ENCODE measurements at places on chromosomes 1 and 21.

- no peaks in the 10 kb centered on the region for H3K36me3 ChIP-seq
- no peaks in the 10 kb centered on the region for H3K27me3 ChIP-seq
- H3K4me3 ChIP-seq: no peak overlapping the region
- no peaks in the 10 kb centered on the region for H3K4me1 ChIP-seq
Measured at GRCh38 chr1:79737193-79737592, 730.7 kb upstream of the ADGRL4 start.

GRCh38 chr21:44506279-44507255 lies 33.4 kb downstream of the KRTAP10-1 start:
- H3K4me3 ChIP-seq: no peak overlapping the region
- H3K36me3 ChIP-seq: peaks cover 6% of the 10 kb centered on the region
- no peak overlapping the region for H3K27ac ChIP-seq
- H3K4me1 ChIP-seq: peaks cover 4% of the 10 kb centered on the region
- no peaks in the 10 kb centered on the region for H3K27me3 ChIP-seq

DNA sequence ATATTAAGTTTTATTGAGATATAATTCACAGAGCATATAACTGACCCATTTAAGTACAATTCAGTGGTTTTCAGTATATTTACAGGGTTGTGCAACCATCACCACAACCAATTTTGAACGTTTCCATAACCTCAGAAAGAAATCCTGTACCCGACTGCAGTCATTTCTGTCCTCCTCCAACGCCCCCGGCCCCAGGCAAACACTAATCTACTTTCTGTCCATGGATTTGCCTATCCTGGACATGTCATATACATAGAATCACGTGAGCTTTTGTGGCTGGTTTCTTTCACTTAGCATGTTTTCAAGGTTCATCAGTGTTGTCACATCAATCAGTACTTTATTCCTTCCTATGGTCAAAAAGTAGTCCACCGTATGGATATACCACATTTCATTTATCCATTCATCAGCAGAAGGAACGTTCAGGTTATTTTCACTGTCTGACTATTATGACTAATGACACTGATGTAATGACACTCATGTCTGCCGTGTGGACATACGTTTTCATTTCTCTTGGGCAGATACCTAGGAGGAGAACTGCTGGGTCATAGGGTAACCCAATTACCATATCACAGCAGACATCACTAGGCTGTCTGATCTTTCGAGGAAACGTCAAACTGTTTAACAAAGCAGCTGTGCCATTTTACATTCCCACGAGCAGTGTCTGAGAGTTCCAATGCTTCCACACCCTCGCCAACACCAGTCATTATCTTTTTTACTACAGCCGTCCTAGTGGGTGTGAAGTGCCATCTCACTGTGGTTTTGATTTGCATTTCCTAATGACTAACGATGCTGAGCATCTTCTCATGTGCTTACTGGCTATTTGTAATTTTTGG lies 30.8 kb downstream of the MRPL37 start:
- peaks cover 74% of the 10 kb centered on the region for H3K36me3 ChIP-seq
- DNase-seq: no peak
- H3K27me3 ChIP-seq: no peaks in the 10 kb centered on the region
- no peak overlapping the region for H3K4me3 ChIP-seq

GRCh38 chr21:33640697-33641351 lies 717 bp downstream of the CRYZL1 start:
- H3K4me1 ChIP-seq: no peaks in the 10 kb centered on the region
- DNase-seq: no peak
- no peaks in the 10 kb centered on the region for H3K27me3 ChIP-seq
- peak overlapping the region; percentile 86 for H3K4me3 ChIP-seq

DNA sequence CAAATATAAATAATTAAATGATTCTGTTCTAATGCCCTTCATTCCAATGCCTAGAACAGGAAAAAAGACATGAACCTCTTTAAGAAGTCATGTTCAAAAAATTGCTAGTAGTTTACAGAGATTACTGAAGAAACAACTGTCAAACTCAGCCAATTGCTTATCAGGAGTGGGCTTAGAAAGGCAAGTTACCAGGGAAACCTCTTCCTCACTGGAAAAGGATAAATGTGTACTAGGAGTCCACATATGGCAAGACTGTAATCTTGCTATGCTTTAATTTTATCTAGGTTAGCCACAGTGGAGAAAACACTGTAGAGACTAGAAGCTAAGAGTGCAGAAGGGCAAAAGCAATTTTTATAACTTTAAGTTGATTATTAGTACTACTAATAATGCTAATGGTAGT lies 42.1 kb upstream of the DEPDC1 start:
- H3K27ac ChIP-seq: no peak overlapping the region
- no peaks in the 10 kb centered on the region for H3K36me3 ChIP-seq
- no peak for DNase-seq
- H3K4me1 ChIP-seq: no peaks in the 10 kb centered on the region
- H3K4me3 ChIP-seq: no peak overlapping the region

- peaks cover 13% of the 10 kb centered on the region for H3K36me3 ChIP-seq
- no peaks in the 10 kb centered on the region for H3K27me3 ChIP-seq
- no peak overlapping the region for H3K4me3 ChIP-seq
- no peak overlapping the region for H3K27ac ChIP-seq
Measured at GRCh38 chr1:25505656-25506385, 37.6 kb upstream of the LDLRAP1 start.

DNA sequence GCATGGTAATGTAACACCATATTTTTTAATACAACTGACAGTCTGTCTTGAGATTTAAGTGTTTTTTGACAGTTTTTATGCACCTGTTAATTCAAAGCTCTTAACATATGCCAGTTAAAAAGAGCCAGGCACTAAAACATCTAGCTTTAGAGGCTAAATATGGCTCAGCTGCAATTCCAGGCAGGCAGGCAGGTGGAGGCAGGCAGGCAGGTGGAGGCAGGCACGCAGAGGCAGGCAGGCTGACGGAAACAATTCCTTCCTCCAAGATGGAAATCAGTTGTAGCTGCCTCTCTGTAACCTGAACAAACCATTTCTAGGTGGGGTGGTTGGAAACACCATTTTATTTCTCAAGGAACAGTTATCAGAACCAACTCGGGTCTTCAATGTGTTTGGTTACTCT lies 51.2 kb downstream of the GORAB start:
- no peaks in the 10 kb centered on the region for H3K27me3 ChIP-seq
- no peak overlapping the region for H3K27ac ChIP-seq
- no peak for DNase-seq
- H3K4me3 ChIP-seq: no peak overlapping the region
- peaks cover 9% of the 10 kb centered on the region for H3K4me1 ChIP-seq
- H3K36me3 ChIP-seq: no peaks in the 10 kb centered on the region

DNA sequence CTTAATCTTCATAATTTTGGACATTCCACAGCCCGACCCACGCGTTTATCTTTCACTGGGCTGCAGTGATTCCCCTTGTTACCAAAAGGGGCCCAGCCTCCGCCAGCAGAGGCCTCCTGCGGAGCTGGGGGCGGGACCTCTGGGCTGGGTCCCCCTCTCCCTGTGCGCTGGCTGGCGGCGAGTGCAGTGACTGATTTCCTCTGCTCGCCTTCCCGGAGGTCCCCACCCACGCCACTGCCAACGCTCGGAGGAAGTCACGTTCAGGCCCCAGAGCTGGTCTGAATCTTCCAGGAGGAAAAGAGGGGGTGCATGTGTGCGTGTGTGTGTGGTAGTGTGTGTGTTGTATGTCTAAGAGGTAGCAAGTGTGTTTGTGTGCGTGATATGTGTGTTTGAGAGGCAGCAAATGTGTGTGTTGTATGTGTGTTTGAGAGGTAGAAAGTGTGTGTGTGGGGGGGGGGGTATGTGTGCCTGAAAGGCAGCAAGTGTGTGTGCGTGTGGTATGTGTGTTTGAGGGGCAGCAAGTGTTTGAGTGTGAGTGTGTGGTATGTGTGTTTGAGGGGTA lies 35.0 kb upstream of the JAK1 start:
- no peak for DNase-seq
- peaks cover 8% of the 10 kb centered on the region for H3K4me1 ChIP-seq
- H3K27ac ChIP-seq: no peak overlapping the region
- H3K4me3 ChIP-seq: no peak overlapping the region

GRCh38 chr1:196650403-196650802 lies 1.4 kb upstream of the CFH start:
- no peak overlapping the region for H3K4me3 ChIP-seq
- H3K4me1 ChIP-seq: no peaks in the 10 kb centered on the region
- H3K27ac ChIP-seq: no peak overlapping the region
- no peaks in the 10 kb centered on the region for H3K36me3 ChIP-seq

GRCh38 chr1:183777328-183777727 lies 27.6 kb upstream of the RGL1 start:
- H3K4me3 ChIP-seq: no peak overlapping the region
- no peak for DNase-seq
- H3K36me3 ChIP-seq: no peaks in the 10 kb centered on the region
- peaks cover 2% of the 10 kb centered on the region for H3K4me1 ChIP-seq
- H3K27ac ChIP-seq: no peak overlapping the region

DNA sequence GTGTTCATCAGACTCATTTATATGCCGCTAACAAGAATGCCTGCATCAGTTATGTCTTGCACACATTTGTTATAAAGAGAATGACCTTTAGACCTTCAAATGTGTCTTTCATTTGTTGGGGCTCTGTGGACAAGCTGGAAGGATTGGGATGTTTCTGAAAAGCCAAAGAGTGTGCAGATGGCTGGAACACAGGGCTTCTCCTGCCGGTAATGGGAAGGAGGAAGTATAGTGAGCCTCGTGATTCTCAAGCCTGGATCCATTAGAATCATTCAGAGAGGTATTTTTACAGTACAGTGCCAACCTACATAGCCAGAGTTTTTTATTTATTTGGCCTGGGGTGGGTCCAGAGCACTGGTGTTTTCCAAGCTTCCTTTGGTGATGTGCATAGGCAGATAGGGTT lies 40.6 kb upstream of the ATP1A1 start:
- H3K36me3 ChIP-seq: no peaks in the 10 kb centered on the region
- no peaks in the 10 kb centered on the region for H3K4me1 ChIP-seq
- H3K27ac ChIP-seq: no peak overlapping the region
- no peak overlapping the region for H3K4me3 ChIP-seq

GRCh38 chr1:194570476-194570875 lies 1384.1 kb upstream of the B3GALT2 start:
- H3K4me3 ChIP-seq: no peak overlapping the region
- no peaks in the 10 kb centered on the region for H3K36me3 ChIP-seq
- no peak for DNase-seq

DNA sequence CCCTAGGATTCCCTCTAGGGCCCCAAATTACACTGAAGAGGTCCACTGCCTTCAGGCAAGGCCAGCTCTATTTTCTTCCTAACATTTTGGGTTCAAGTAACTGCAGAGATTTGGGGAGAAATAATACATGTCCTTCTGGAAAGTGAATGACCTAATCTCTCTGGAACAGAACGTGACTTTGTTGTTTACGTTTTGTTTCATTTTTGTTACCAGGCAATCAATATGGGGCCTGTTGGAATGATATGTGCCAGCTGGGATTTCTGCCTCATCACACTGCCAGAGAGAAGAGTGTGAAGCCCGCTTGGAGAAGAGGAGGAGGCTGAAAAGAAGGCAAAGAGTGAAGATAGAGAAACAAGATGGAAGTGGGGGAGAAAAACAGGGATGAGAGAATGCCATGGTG lies 116.7 kb downstream of the FASLG start:
- H3K36me3 ChIP-seq: no peaks in the 10 kb centered on the region
- DNase-seq: no peak
- H3K4me1 ChIP-seq: peaks cover 3% of the 10 kb centered on the region
- no peak overlapping the region for H3K27ac ChIP-seq
- H3K27me3 ChIP-seq: no peaks in the 10 kb centered on the region
- H3K4me3 ChIP-seq: no peak overlapping the region

DNA sequence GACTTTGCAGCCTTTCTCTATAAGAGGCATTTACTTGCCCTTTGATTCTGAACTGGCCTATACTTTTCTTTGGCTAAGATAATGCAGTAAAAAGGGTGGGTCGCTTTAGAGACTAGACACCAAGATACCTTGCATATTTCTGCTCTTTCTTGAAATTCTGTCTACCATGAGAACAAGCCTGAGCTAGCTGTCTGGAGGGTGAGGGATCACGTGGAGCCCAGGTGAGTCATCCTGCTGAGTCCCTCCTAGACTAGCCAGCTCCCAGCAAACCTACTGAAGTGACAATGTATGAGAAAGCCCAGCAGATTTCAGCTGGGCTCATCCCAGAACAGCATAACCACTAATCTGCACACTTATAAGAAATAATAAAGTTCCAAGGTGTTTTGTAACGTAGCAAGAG lies 408.0 kb upstream of the KAZN start:
- no peaks in the 10 kb centered on the region for H3K27me3 ChIP-seq
- no peaks in the 10 kb centered on the region for H3K4me1 ChIP-seq
- H3K36me3 ChIP-seq: no peaks in the 10 kb centered on the region

DNA sequence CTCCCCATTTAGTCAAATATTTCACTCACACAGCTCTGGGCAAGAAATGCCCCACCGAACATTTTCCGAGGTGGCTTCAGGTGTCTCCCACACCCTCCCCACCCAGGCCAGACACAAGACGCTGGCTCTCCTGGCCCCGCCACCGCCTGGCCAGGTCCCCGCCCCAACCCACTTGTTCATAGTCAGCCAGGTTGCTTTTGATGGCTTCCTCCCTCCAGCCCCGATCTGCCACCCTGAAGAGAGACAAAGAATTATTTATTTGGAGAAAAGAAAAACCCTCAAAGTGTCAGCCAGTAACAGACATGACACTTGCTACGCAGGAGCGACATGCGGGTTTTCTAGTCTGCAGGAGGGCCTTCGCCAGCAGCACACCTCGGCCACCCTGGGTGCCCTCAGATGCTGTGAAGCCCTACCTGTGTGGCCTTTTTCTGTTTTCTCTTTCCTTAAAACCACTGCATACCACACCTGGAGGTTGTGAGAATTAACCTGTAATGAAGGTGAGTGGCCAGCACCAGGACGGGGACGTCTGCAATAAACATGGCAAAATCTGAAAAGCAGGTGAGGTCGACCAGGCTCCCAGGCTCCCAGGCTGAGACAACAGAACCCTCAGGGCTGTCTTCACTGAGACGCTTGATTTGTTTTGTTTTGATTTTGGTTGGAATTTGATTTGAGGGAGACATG lies 27.2 kb downstream of the SSBP3 start:
- H3K4me1 ChIP-seq: peaks cover 52% of the 10 kb centered on the region
- H3K27ac ChIP-seq: peak overlapping the region; percentile 91
- H3K4me3 ChIP-seq: no peak overlapping the region
- H3K36me3 ChIP-seq: peaks cover 81% of the 10 kb centered on the region

DNA sequence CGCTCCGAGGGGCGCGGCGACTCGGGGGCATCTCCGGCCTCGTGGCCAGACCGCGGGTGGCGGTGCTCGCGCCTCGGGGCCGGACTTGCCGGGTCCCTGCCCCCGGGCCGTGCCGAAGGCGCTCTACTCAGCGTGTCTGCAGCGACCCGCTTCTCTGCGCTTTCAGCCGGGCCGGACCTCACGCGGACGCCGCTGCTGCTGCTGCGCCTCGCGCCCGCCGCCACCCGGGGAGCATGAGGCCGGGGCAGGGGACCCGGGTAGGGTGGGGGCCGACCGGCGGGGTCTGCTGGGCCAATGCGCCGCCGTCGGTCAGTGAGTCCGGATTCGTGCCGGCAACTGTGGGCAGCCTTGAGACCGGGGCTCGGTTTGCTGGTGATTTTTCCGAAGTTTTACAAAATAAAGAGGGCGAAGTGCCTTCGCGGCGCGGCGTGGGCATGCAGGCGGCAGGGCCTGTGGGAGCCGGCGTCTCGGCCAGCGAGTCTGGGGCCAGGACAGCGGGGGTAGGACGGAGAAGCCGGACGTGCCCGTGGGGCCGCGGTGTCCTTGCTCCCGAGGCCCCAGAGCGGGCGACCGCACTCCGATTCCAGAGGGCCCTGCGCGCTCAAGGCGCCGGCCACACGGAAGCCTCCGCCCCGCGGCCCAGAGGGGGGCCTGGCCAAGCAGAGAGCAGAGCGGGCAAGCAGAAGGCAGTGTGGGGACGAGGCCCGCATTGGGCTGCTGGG lies 749 bp downstream of the FAM163A start:
- H3K27ac ChIP-seq: no peak overlapping the region
- H3K4me3 ChIP-seq: peak overlapping the region; percentile 10
- no peaks in the 10 kb centered on the region for H3K36me3 ChIP-seq
- peaks cover 53% of the 10 kb centered on the region for H3K27me3 ChIP-seq
- H3K4me1 ChIP-seq: peaks cover 3% of the 10 kb centered on the region

All from neuronal stem cell (in vitro differentiated cells).